Ovary (tissue), 10 donors: ENCODE measurements at places on chromosomes 11 and 22.

- DNase-seq, result no peak
Observed at GRCh38 chr11:65288706-65289536, 25.7 kb upstream of the CDC42EP2 start.

DNA sequence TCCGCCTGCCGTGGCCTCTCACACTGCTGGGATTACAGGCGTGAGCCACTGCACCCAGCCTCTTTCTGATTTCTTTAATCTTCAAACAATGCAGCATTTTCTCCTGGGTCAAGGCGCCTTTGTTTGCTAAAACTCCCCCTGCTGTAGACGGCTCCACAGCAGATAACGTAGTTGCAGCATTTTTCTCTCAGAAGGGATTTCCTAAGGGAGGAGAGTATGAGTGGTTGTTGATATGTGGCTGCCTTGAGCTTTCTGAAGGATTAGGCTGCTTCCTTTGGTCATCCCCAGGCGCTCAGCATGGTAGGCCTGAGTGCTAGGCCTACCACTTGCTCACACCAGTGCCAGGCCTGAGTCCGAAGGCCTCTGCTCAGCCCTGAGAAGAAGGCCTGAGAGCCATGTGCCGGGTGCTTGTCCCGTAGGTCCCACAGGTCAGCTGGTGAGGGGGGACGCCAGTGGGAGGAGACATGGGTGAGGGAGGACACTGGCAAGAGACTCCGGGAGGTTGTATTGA lies 18.1 kb downstream of the SMARCB1 start:
- DNase-seq, result peak; percentile 55

- DNase-seq, result no peak
Observed at GRCh38 chr11:31414338-31414737, 44.7 kb downstream of the DNAJC24 start.

DNA sequence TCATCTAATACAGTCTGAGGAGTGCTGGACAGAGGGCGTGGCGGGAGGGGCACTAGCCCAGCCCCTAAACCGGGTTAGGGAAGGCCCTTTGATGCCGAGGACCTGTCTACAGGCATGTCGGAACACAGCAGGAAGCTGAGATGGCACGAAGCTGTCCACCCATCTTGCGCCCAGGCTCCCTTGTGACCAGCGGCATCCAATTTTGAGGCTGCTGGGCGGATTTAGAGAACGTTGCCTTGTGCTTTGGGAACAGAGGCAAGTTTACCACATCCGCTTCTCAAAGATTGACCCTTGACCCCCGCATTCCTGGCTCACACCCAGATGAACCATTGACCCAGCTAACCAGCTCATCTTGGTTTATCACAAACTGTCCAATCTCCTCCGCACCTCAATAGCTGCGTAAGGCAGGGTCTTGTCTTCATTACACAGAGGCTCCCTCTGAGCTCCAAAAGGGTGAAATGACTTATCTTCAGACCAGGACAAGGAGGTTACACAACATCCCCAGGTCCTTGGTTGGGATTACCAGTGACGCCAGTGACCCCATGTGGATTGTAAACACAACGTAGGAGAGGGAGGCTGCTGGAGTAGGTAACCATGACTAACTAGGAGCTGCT lies 4.5 kb downstream of the FAM83F start:
- no peak for DNase-seq

- no peak for DNase-seq
Observed at GRCh38 chr11:104967534-104968354, 630 bp downstream of the CASP4 start.

GRCh38 chr11:118086913-118087768 lies at the start of gene SMIM35:
SMIM35 (minus strand) TSS chr11:118086963; CDS start chr11:118086757, 206 bp downstream.
- DNase-seq, result no peak

DNA sequence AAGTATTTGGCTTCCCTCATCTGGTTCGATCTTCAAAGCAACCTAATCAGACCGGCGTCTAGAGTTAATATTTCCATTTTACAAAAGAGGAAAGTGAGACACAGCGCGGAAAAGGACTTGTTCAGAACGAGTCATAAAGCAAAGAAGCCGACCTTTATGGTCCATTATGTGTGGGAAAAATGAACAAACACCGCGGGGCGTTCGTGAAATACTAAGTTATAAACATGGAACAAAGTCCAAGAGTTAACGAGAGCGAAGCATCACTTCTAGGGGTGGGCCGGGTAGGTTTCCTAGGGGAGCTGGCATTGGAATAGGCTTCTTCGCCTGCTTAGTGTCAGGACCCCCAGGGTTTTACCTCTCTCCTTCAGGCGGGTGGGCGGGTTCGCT lies 575 bp downstream of the DUSP18 start:
- no peak for DNase-seq

- DNase-seq, result no peak
Observed at GRCh38 chr11:41579546-41579945, 120.1 kb upstream of the LRRC4C start.
